ENCODE measurements at places on chromosomes 1 and 21. TPM values are rescaled to one million over a fixed set of nuclear protein-coding genes. Genes with fewer than 3 reads are reported as not detected.

- no peak for DNase-seq
These were observed 499 bp downstream of the C1QA start for GRCh38 chr1:22636927-22637326.

DNA sequence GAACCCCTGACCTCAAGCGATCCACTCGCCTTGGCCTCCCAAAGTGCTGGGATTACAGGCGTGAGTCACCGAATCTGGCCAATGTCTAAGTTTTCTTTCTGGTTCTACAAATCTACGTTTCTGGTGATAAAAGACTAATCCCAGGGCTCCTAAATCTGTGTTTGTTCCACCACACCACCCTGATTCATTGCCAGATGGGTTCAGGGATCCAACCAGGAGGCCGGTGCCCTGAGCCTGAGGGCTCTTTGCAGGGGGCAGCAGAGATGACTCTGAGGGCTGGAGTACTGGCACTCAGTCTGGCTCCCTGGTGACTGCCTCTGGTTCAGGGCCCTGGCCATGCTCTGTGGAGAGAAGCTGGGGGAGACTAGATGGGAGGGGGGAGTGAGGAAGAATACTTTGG lies 10.5 kb upstream of the OPRD1 start:
- DNase-seq: no peak

DNA sequence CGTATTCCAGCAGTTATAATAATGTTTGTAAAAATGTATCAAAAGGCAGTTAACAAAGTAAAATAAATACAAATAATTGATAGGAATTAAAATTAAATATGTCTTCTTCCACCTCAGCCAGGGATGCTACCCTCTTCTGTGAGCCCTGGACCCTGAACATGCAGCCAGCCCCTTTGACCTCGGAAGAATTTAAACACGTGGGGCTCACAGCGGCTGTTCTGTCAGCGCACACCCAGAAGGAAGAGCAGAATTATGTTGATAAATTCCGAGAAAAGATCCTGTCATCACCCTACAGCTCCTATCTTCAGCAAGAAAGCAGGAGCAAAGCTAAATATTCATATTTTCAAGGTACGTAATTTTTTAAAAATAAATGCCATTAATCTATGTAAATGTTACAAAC lies 26.5 kb downstream of the UTS2 start:
- no peak for DNase-seq

Gene PEX19
- polyA plus RNA-seq: 49.1 TPM

DNA sequence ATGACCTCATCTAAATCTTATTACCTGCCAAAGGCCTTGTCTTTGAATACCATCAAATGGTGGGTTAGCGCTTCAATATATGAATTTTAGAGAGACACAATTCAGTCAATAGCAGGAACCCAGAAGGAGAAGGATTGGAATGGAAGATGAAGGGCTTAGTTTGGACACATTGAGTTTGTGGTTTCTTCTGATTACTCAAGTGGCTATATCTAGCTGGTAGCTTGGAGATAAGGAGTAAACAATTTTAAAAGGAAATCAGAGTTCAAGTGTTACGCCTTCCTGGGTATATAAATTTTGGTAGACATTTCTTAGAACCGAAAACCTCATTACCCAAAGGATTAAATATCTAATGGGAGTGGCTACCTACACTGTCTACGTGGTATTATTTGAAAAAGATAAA lies 80.2 kb downstream of the RGS2 start:
- DNase-seq: no peak

Data from large intestine (tissue), 12 donors.